NCI-H460 (cell line): ENCODE measurements at places on chromosomes 5 and 9.
A peak's percentile ranks its signal among the peaks of the same experiment; 100 is the strongest.

- DNase-seq = no peak
Measured at GRCh38 chr9:129841071-129841470, 5.8 kb downstream of the USP20 start.

DNA sequence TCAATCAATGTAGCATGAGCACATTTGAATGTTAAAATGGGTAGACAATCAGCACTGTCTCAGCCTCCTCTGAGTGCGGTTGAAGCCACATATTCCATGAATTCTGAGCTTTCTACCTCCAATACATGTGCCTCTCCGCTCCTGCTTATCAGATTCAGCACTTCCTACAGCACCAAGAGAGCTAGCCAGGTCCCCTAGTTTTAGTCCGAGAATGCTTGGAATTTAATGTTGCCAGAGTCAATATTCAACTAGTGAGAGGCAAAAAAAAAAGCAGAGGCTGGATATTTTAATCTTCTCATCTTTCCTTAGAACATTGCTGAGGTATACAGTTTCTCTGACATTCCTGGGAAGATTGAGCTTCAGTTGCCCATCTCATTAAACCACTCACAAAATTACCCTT is 1979.1 kb upstream of the CDH9 start:
- DNase-seq = no peak

GRCh38 chr5:122500245-122501088 is 188.4 kb downstream of the SNCAIP start:
- DNase-seq = peak; percentile 50

GRCh38 chr5:32058101-32058500 is 116.0 kb downstream of the GOLPH3 start:
- DNase-seq = no peak

DNA sequence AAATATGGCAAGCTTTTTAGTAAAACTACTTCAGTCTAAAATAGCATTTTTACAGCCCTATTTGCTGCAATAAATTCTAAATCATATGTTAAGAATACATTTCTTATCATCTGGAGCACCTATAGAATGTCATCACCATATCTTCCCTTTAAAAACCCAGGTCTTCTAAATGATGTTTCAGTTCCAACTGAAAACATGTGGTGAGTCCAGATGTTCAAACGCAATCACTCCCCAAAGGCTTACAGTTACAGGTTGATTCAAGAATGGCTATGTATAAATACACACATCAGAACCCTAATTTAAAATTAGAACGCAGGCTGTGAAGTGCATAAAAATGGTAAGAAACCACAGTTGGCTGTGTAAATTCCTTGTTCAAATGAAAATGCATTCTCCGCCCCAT is 796.3 kb downstream of the MAT2B start:
- DNase-seq = no peak

GRCh38 chr5:127666043-127666716 is 17.3 kb downstream of the CTXN3 start:
- DNase-seq = no peak

DNA sequence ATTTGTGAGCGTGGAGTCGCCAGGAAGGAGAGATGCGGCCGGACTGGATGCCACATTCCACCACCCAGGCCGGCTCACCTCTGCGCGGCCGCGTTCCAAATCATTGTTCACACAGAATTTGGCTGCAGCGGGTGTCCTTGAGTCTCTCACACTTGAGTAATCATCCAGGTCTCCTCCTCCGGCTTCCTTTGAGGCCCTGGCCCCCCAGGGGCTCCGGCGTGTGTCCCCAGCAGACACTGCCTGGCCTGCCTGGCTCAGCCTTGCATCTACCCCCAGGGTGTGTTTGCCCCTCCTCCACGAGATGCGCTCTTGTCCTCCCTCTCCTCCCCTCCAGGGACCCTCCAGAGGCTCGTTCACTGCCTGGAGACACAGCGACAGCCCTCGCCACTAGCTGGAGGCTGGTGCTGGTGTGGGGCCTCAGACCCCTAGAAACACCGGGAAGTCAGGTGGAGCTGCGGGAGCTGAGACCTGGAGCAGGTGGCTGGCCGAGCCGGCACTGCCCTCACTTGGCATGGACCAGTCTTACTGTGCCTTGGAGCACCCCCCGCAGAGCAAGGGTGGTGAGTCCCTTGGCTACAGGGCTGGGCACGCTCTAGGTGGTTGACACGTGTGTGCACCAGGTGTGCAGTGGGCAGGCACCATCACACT is 7.0 kb upstream of the SLC9A3 start:
- DNase-seq = no peak

DNA sequence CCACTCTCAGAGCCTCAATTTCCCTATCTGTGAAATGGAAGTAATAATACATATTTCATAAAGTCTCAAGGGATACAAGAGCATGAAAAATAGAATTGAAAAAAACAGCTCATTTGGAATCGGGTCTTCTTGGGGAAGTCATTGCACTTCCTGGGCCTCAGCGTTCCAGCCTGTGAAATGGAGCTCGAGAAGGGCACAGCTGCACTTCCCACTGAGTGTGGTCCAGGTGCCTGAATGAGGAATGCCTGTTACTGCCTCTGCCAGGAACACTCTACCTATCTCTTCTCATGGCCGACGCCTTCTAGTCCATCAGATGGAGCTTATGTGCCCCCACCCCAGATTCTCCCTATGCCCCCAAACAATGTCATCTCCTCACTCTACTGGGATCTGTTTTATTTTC is 924 bp upstream of the NEURL1B start:
- DNase-seq = no peak

DNA sequence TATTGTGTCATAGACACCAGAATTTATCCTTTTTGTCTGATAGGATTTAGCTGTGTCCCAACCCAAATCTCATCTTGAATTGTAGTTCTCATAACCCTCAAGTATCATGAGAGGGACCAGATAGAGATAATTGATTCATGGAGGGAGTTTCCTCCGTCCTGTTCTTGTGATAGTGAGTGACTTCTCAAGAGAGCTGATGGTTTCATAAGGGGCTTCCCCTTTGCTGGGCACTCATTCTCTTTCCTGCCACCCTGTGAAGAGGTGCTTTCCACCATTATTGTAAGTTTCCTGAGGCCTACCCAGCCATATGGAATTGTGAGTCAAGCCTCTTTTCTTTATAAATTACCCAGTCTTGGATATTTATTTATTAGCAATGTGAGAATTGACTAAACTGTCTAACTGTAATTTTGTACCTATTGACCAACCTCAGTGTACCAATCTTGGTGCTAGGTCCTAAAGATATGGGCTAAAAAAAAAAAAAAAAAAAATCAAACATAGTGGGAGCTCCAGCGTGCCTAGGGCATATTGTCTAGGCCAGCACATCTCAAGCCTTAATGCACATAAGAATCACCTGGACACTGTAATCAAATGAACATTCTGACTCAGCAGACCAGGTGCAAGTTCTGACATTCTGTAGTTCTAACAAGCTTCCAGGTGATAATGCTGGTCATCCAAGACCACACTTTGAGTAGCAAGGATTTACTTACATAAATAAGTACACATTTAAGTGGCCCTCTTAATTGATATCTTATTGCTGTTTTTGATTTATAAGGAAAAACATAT is 30.5 kb downstream of the ST8SIA4 start:
- no peak for DNase-seq

GRCh38 chr5:150189728-150190502 is at the start of gene SLC6A7:
Gene SLC6A7 (plus strand): TSS chr5:150190062. CDS start chr5:150190328, 266 bp downstream.
- DNase-seq = no peak

GRCh38 chr9:110606179-110606790 is 26.7 kb upstream of the SVEP1 start:
- DNase-seq = no peak

DNA sequence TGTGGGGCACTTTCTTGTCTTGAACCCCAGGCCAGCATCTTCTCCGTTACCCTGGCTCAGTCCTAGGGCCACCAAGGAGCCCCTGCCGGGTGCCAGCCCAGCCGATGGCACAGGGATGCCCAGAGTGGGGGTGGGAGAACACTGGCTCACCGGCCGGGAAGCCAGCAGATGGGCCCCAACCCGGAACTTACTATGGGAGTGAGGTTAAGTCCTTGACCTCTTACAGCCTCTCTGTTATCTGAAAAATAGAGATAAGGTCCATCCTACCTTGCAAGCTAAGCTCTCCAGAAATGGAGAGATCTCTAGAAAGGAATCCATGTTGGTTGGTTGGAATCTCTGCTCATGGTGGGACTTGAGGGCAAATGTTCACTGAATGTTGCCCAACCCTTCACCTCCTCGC is 20.8 kb downstream of the SH3PXD2B start:
- DNase-seq = no peak
